ENCODE measurements at places on chromosomes 1 and 21.
A peak's percentile ranks its signal among the peaks of the same experiment; 100 is the strongest.

DNA sequence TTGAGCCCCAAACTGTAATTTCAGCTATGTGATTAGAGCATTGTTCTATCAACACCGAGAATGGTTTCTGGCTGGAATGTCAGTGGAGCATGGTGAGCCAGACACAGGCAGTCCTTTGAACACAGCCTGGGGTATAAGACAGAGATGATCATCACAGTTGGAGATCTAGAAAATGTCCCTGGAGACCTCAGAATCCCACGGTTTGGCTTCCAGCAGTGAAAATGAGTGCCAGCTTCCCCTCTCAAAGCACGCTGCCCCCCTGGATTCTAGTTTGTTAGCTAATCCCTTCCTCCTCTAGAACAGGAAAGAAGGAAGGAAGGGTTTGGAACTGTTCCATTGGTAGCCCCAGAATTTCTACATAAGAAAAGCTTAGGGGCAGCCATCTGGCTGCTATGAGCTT, 59.9 kb upstream of the JAK1 start:
- DNase-seq = no peak

DNA sequence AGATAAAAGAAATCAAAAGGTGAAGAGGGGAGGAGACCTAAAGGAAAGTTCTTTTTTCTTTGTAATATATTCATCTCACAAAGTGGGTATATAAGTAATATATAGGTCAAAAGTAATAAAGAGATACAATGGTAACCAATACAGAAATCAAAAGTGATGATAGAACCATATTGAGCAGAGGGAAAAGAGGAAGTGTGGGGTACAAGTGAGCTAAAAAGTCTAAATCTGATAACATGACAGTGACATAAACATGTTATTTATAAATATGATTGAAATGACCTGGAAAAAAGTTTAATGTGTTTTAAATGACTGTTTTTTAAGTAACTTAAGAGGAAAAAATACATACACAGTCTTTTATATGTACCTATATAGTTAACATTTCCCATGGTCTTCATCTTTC, 70.5 kb downstream of the MRPL39 start:
- no peak for DNase-seq

DNA sequence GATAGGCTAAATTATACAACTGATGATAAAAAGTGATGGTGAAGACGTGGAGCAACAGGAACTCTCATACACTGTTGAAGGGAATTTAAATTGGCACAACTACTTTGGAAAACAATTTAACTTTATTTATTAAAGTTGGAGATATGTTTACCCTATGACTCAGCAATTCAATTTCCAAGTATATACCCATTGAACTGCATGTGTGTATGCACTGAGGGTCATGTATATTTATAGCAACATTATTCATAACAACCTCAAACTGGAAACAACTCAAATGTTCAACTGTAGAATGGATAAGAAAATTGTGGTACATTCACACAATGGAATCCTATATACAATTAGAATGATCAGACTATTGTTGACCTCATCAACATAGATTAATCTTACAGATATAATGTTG, 16.5 kb upstream of the BCAS2 start:
- no peak for DNase-seq

GRCh38 chr1:77156214-77156613, 63.0 kb downstream of the PIGK start:
- DNase-seq = no peak

GRCh38 chr1:217674028-217674729, 43.0 kb downstream of the SPATA17 start:
- no peak for DNase-seq

- DNase-seq = no peak
Observed at GRCh38 chr1:230708631-230709580, 5.0 kb downstream of the AGT start.

- DNase-seq = no peak
Observed at GRCh38 chr1:18549906-18550305, 69.2 kb downstream of the KLHDC7A start.

DNA sequence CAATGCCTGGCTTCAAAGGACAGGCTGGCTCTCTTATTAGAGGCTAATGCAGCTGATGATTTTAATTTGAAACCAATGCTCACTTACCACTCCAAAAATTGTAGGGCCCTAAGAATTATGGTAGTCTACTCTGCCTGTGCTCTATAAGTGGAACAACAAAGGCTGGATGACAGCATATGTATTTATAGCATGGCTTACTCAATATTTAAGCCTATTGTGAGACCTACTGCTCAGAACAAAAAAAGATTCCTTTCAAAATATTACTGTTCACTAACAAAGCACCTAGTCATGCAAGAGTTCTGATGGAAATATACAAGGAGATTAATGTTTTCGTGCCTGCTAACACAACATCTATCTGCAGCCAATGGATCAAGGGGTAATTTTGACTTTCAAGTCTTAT, 73.8 kb upstream of the DUSP10 start:
- DNase-seq = no peak

GRCh38 chr1:19260211-19261138, 8.9 kb downstream of the MRTO4 start:
- no peak for DNase-seq

GRCh38 chr1:210499956-210500355, 171.3 kb downstream of the HHAT start:
- DNase-seq = no peak

DNA sequence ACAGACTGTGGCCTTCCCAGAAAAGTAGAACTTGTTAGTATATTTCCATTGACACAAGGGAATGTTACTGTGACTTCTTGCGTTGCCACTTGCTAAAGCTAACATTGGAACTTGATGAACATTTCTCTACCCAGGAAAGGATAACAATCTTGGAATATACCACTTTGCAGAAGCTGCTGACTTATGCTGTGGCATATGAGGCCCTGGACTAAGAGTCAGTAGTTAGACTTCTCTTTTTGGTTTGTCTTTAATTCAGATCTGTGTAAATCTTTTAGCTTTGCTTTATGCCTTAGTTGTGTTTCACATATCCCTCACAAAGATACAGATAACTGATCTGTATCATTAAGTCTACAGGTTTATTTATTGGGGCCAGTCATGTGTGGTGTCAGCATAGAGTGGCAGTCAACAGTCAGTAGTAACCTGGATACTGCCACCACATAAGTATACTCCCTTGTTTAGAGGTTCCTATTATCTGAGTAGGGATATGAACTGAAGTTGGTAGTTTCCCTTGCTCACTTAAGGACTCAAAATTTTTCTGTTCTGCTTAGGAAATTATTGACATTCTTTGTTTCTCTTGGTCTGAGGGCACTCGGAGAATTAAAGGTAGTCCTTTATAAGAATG, 14.7 kb downstream of the RNF2 start:
- no peak for DNase-seq

GRCh38 chr1:36876990-36877389, 157.3 kb downstream of the GRIK3 start:
- no peak for DNase-seq

- DNase-seq = peak; percentile 66
Observed at GRCh38 chr1:200153277-200154055, 126.0 kb downstream of the NR5A2 start.

DNA sequence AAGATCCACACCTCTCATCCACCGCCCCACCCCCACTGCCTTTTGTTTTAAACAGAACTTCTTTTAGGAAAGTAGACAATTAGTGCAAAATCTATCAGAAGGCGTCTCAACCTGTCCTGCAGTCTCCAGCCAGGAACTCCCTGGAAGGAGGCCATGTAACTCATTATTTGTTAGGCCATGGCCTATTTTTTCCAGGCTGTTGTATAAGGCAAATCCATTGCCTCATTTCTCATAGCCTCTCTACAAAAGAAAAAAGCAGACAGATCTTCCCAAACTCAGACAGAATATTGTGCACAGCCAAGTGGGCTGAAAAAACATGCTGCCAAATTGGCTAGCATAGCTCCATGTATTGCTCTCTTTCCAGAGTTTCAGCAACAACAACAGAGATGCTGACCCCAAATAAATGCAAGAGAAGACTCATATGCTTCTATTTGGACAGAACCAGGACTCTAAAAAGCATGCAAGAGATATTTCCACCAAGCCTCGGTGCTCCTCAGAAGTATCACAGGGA, 770.7 kb upstream of the CXADR start:
- DNase-seq = no peak

DNA sequence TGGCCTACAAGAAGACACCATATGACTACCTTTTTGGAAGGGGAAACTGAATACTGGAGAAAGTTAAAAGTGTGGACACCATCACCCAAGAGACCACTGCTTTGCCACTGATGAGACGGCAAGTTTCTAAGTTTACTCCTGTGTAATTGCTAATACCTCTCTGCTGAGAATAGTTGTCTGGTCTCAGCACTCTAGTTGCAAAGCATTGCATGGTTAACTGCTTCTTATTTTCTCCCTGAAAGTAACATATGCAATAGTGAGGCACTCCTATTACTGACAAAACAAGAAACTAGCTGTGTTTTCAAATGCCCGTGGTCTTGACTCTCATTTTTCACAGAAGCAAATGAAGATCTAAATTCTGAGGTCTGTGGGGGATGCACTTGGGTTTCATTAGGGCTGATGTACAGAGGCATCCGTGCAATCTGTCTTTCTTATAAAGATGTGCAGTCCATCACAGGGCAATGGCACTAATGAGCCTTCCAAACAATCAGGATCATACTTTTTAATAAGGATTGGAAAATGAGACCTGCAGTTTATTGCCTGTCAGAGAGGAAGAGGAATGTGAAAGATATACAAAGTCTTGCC, 62.9 kb downstream of the IFI44 start:
- DNase-seq = no peak

GRCh38 chr1:82464362-82465001, 663.7 kb downstream of the ADGRL2 start:
- DNase-seq = no peak

- no peak for DNase-seq
Observed at GRCh38 chr1:10612436-10613160, 137.8 kb downstream of the PEX14 start.

DNA sequence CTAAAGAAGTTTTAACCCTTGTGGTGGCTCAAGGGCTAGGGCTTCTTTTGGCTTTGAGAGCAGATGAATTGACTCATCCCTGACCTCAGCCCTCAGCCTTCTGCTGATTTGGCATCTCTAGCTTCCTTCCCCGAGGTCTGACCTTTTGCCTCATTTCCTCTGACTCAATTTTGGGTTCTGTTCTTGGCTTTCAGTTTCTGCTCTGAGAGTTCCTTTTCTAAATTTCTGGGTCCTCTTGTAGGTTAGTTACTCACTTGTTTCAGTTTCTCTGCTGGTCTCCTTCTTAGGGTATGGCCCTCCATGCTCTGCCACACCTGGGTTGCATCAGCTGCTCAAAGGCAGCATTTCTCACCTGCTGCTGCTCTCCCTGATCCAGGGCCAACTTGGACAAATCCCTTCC, 19.4 kb downstream of the PDE4B start:
- peak; percentile 87 for DNase-seq

- DNase-seq = no peak
Observed at GRCh38 chr1:235945775-235946570, 79.3 kb upstream of the LYST start.

GRCh38 chr21:44759628-44760285, 41.9 kb downstream of the UBE2G2 start:
- DNase-seq = no peak

- no peak for DNase-seq
Observed at GRCh38 chr1:90959352-90960206, 62.3 kb downstream of the ZNF644 start.

GRCh38 chr1:77970192-77970591, 8.7 kb downstream of the FUBP1 start:
- no peak for DNase-seq

- DNase-seq = no peak
Observed at GRCh38 chr21:36709868-36710728, 11.2 kb downstream of the SIM2 start.

GRCh38 chr1:233016798-233017197, 66.4 kb downstream of the NTPCR start:
- DNase-seq = no peak

DNA sequence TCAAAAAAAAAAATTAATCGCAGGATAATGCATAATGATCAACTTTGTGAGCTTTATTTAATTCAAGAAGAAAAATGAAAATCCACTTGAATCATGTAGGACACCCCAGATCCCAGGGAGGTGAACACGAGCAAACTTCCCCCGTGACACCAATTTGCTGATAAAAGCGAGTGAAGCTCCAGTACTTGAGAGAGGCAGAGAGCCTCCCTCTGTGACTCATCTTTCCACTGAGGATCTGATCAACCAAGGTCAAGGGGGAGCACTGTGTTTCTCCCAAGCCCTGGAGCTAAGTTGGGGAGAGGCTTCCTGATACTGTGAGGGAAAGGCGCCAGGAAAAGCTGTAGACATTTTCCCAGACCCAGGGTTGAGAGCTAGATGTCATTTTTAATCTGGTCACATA, 160.9 kb downstream of the SLC44A5 start:
- DNase-seq = no peak

DNA sequence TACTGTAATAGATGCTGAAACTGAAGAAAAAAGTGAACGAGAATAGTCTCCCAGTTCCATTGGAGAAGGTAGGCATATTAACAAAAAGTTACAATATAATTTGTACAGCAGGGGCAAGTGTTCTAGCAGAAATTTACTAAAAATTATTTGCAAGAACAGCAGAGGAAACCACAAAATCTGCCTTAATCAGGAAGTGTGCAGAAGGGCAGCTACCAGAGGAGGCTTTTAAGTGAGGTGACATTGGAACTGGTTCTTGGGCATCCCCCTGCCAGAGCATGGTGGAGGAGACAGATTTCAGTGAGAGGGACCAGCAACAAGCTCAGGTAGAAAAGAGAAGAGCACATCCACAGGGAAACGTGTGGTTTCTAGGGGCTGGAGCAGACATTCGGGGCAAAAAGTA, 279.3 kb upstream of the CAMK1G start:
- no peak for DNase-seq

- no peak for DNase-seq
Observed at GRCh38 chr1:228287541-228288425, 79.9 kb downstream of the OBSCN start.

DNA sequence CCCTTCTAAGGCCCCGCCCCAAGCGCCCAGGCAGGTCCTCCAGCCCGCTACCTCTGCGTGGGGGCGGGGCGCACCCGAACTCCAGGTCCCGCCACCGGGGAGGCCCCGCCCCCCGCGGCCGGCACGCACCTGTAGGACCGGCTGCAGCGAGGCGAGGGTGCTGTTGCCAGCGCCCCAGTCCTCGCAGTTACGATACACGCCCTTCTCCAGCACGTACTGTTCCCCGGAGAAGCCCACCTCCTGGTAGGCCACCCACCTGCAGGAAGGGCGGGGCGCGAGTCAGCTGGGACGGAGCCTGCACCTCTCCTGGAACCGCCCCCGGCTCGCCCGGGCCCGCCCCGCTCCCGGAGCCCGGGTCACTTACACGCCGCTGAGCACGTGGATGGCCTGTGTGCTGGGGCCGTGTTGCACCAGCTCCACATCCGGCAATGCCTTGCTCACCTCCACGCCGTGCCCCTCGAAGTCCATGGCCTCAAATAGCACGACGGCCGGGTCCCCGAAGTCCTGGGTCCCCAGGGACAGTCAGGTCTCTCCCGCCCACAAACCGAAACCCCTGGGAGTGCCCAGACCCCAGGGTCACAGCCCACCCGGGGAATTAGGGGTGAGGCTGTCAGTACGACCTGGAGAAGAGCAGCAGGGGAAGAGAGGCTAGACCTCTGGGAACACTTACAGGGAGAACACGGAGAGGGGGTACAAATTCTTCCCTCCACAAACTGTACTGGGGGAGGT, 17.3 kb downstream of the CRYBG2 start:
- peak; percentile 56 for DNase-seq

GRCh38 chr21:44612669-44613229, 870 bp downstream of the KRTAP10-8 start:
- DNase-seq = no peak

- no peak for DNase-seq
Observed at GRCh38 chr1:153474347-153474746, 13.9 kb upstream of the S100A7 start.

Measured in T-helper 2 cell treated with Interferon-gamma antibody and Interleukin-4, amounts not matched to agents 5 μg/mL and 100 μg/mL, for 36 hours (primary cell).